ENCODE measurements at places on chromosomes 7 and 10. TPM values are rescaled to one million over a fixed set of nuclear protein-coding genes. Genes with fewer than 3 reads are reported as not detected.

OR9A2 gene
- total RNA-seq: 0.56 TPM

DNA sequence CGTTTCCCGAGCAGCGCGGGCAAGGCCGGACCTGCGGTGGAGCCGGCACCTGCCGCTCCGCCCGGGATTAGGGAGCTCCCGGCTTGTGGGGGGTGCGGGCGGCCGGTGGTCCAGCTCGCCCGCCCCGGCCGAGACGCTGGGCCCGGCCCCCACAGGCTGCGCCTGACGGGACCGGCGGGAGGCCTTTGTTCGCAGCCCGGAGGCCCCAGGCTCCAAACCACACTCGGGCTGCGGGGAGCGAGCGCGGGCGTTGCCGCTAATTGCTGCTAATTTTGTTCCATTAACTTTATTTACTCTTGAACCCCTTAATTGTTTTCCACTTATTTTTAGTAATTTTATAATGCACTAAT is 9.6 kb downstream of the UNCX start:
- peaks cover 54% of the 10 kb centered on the region for H3K27me3 ChIP-seq
- no peak overlapping the region for H3K27ac ChIP-seq
- H3K36me3 ChIP-seq: no peaks in the 10 kb centered on the region
- DNase-seq: no peak
- no peak overlapping the region for H3K4me3 ChIP-seq

ANKRD30A gene
- not detected for total RNA-seq

SUMF2 gene
- total RNA-seq: 91.1 TPM

TMEM178B gene
- total RNA-seq: 0.17 TPM

DNA sequence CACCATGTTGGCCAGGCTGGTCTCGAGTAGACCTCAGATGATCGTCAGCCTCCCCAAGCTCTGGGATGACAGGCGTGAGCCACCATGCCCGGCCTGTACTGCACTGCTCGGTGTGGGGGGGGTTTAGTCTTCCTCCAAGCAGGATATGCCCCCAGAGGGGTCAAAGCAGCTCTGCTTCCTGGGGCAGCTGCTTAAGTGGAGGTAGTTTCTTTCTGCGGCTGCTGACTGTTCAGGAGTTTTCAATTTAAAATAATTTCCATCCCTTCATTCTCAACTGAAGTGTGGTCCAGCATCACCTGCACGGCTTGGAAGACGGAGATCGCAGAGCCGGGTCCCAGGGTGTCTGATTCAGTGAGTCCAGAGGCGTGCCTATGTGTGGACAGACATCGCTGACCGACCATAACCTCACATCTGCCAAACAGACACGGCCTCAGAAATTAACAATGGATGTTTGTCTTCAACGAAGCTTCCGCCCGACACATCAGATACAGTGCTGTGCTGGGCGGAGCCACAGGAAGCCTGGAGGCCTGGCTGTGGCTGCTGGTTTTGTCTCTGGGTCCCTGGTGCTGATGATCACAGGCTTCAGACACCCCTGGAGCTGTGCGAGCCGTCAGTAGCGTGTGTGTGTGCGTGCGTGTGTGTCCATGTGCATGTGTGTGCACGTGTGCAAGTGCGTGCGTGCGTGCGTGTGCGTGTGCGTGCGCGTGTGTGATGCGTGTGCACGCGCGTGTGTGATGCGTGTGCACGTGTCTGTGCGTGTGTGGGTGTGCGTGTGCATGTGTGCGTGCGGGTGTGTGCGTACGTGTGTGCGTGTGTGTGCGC is 226.5 kb upstream of the PITRM1 start:
- no peak for DNase-seq
- H3K4me1 ChIP-seq: peaks cover 17% of the 10 kb centered on the region
- H3K27me3 ChIP-seq: no peaks in the 10 kb centered on the region
- no peaks in the 10 kb centered on the region for H3K36me3 ChIP-seq
- H3K4me3 ChIP-seq: no peak overlapping the region

- no peaks in the 10 kb centered on the region for H3K36me3 ChIP-seq
- H3K27me3 ChIP-seq: peaks cover 8% of the 10 kb centered on the region
- no peaks in the 10 kb centered on the region for H3K4me1 ChIP-seq
- H3K27ac ChIP-seq: no peak overlapping the region
- no peak for DNase-seq
Observed at GRCh38 chr7:30931929-30932540, 20.4 kb downstream of the AQP1 start.

SKAP2 gene
- total RNA-seq: 75.6 TPM

All from activated B cell treated with CpG ODN at 0.5 μM for 24 hours (primary cell).